Stomach (tissue), 19 donors: ENCODE measurements at places on chromosomes 1 and 21. TPM values are rescaled to one million over a fixed set of nuclear protein-coding genes. Genes with fewer than 3 reads are reported as not detected.

- no peaks in the 10 kb centered on the region for H3K36me3 ChIP-seq
- H3K27me3 ChIP-seq, result no peaks in the 10 kb centered on the region
- DNase-seq, result no peak
Measured at GRCh38 chr1:59444520-59444919, 147.6 kb downstream of the FGGY start.

GRCh38 chr1:47434051-47434842 is 3.6 kb upstream of the FOXD2 start:
- peak overlapping the region; percentile 13 for H3K4me3 ChIP-seq
- no peaks in the 10 kb centered on the region for H3K36me3 ChIP-seq
- no peak overlapping the region for H3K27ac ChIP-seq
- peak; percentile 86 for DNase-seq
- peaks cover 62% of the 10 kb centered on the region for H3K4me1 ChIP-seq

DISP1 gene
- polyA plus RNA-seq, result 2.6 TPM

DNA sequence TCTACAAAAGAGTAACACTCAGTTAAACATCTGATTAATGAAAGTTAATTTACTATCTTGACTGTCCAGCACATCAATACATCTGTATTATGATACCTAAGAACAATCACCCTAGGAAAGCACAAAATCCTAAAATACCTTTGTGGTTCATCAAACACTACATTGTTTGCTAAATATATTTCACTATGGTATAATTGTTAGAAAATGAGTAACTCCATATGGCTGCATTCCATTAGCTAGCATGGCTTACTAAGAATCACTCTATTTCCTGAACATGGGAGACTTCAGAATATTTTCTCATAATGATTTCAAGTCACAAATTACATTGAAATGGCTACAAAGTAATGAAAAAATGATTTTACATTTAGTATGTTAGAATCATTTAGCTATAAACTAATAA is 12.5 kb downstream of the TRMT1L start:
- no peak overlapping the region for H3K27ac ChIP-seq
- no peak for DNase-seq
- no peak overlapping the region for H3K4me3 ChIP-seq
- no peaks in the 10 kb centered on the region for H3K27me3 ChIP-seq
- no peaks in the 10 kb centered on the region for H3K4me1 ChIP-seq
- H3K36me3 ChIP-seq, result peaks cover 86% of the 10 kb centered on the region

ITLN2 gene
- polyA plus RNA-seq, result not detected

TSPEAR gene
- polyA plus RNA-seq, result 0.06 TPM

PPOX gene
- 31.6 TPM for polyA plus RNA-seq

- H3K27ac ChIP-seq, result no peak overlapping the region
- DNase-seq, result peak; percentile 30
- H3K27me3 ChIP-seq, result no peaks in the 10 kb centered on the region
- no peaks in the 10 kb centered on the region for H3K4me1 ChIP-seq
- no peak overlapping the region for H3K4me3 ChIP-seq
Measured at GRCh38 chr1:9573723-9574122, 15.0 kb upstream of the TMEM201 start.

DNA sequence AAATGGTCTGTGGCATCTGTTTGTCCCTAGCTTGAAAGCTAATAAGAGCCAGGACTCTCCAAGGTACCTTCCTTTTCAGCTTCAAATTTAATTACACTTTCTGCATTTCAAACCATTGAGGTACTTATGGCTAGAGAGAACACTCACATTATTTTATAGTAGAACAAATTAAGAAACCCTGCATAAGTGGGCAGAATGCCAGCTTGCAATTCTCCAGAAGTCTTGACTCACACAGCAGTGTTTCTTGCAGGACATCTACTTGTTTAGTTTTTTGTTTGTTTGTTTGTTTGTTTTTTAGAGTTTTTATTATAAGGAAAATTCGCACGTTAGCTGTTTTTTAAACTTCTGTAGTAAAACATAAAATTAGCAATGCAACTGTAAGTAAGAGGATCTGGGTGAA is 397.2 kb downstream of the NEGR1 start:
- H3K4me3 ChIP-seq, result no peak overlapping the region
- DNase-seq, result peak; percentile 21
- no peaks in the 10 kb centered on the region for H3K36me3 ChIP-seq
- peaks cover 19% of the 10 kb centered on the region for H3K4me1 ChIP-seq
- H3K27me3 ChIP-seq, result no peaks in the 10 kb centered on the region

FCRL1 gene
- polyA plus RNA-seq, result not detected

DNA sequence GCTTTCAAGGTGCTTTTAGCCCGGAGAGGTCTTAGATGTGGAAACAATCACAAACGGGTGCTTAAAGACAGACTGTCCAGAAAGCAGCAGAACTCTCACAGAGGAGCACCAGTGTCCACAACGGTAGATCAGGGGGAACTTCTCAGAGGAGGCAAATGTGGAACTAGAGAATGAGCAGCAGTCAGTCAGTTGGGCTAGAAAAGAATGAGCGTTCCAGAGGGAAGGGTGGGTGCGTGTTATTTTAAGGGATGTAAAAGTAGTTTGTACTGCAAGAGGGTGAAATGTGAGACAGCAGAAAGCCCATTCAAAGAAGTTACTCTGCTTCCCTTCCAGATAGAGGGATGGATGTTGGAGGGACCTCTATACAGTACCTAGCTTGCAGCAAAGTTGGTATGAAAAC is 30.9 kb downstream of the RGS5 start:
- H3K4me3 ChIP-seq, result no peak overlapping the region
- no peak for DNase-seq
- no peaks in the 10 kb centered on the region for H3K27me3 ChIP-seq
- peaks cover 60% of the 10 kb centered on the region for H3K4me1 ChIP-seq
- no peak overlapping the region for H3K27ac ChIP-seq

GRCh38 chr1:197393105-197393504 is 125.1 kb downstream of the CRB1 start:
- no peaks in the 10 kb centered on the region for H3K36me3 ChIP-seq
- H3K27me3 ChIP-seq, result no peaks in the 10 kb centered on the region
- no peak overlapping the region for H3K4me3 ChIP-seq
- DNase-seq, result no peak

GRCh38 chr1:199780948-199781670 is 246.4 kb upstream of the NR5A2 start:
- no peaks in the 10 kb centered on the region for H3K36me3 ChIP-seq
- DNase-seq, result no peak
- H3K27ac ChIP-seq, result no peak overlapping the region
- no peaks in the 10 kb centered on the region for H3K4me1 ChIP-seq
- H3K27me3 ChIP-seq, result no peaks in the 10 kb centered on the region
- H3K4me3 ChIP-seq, result no peak overlapping the region

DNA sequence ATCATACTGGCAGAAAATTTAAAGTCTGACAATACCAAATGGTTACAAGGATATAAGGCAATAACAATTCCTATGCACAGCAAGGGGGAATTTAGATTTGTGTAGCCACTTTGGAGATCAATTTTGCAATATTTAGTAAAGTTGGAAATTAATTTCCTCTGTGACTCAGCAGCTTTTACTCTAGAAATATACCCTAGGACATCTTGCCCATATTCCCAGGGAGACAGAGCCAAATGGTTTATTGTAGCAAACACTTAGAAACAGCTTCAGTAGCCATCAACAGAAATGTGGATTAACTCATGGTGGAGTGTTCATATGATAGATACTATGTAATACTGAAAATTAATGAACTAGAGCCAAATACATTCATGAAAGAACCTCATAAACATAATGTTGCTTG is 104.6 kb downstream of the BACH1 start:
- no peak for DNase-seq
- no peaks in the 10 kb centered on the region for H3K27me3 ChIP-seq
- H3K36me3 ChIP-seq, result peaks cover 16% of the 10 kb centered on the region

DNA sequence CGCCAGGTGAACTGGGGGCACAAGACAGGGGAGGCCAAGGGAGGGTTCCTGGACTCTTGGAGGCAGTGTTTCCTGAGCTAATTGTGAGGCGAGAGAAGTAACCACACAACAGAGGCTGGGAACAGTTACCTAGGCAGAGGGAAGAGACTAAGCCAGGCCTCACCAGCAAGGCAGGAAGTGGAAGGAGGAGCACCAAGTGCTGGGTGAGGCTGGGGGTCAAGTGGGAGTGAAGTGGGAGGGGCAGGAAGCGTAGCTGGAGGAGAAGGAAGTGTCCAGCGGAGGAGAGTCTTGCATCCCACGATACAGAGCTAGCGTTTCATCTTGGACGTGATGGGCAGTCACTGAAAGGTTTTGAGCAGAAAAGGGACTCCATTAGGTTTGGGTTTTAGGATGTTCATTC is 48.3 kb upstream of the CAPZB start:
- no peaks in the 10 kb centered on the region for H3K36me3 ChIP-seq
- no peaks in the 10 kb centered on the region for H3K27me3 ChIP-seq
- H3K4me3 ChIP-seq, result no peak overlapping the region
- DNase-seq, result no peak

- H3K4me3 ChIP-seq, result no peak overlapping the region
- no peak for DNase-seq
- H3K36me3 ChIP-seq, result no peaks in the 10 kb centered on the region
Measured at GRCh38 chr1:60088620-60089155, 15.1 kb upstream of the C1orf87 start.

GRCh38 chr1:218705911-218706893 is 361.1 kb downstream of the TGFB2 start:
- H3K4me1 ChIP-seq, result no peaks in the 10 kb centered on the region
- no peak for DNase-seq
- H3K4me3 ChIP-seq, result no peak overlapping the region

CNR2 gene
- polyA plus RNA-seq, result not detected

NMNAT2 gene
- 0.13 TPM for polyA plus RNA-seq

DNA sequence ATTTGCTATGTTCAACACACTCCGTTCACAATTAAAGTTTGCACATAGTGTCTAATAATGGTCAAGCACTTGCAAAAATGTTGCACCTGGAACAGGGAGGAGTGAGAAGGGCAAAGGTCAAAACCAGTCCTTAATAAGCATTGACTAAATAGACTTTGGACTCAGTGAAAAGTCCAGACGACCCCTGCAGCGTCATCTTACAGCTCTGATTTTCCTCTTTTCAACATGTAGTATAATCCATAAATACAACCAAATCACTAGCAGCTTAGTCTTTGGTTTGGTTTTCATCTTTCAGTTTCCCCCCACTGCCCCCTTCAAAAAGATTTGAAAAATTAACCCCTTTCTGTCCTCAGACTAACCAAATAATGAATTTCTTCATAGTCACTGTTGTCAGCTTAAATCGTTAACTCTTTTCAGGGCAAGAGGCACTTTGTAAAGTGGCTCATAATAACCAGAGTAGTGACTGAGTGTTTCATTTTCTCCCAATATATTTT is 290.3 kb downstream of the PTPRC start:
- no peak overlapping the region for H3K27ac ChIP-seq
- H3K4me3 ChIP-seq, result no peak overlapping the region
- H3K27me3 ChIP-seq, result no peaks in the 10 kb centered on the region
- H3K36me3 ChIP-seq, result no peaks in the 10 kb centered on the region

DNA sequence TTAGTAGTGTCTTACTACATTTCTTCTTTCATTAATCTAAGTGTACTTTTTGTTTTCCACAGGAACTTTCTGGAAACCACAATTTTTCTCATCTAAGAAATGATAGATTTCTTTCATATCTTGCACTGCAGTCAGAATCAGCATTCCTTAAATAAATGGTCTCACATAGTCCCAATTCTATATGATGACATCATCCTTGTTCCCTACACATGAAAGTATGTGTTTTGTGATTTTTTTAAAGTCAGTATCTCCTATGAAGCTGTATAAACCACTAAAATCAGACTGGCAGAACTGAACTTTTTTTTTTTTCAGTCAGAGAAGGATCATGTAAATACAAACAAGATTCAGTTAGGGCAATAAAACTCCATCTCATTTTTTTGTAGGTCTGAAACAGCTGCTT is 742.6 kb upstream of the CXADR start:
- no peak overlapping the region for H3K27ac ChIP-seq
- H3K4me1 ChIP-seq, result no peaks in the 10 kb centered on the region
- H3K36me3 ChIP-seq, result no peaks in the 10 kb centered on the region
- H3K27me3 ChIP-seq, result no peaks in the 10 kb centered on the region

DNA sequence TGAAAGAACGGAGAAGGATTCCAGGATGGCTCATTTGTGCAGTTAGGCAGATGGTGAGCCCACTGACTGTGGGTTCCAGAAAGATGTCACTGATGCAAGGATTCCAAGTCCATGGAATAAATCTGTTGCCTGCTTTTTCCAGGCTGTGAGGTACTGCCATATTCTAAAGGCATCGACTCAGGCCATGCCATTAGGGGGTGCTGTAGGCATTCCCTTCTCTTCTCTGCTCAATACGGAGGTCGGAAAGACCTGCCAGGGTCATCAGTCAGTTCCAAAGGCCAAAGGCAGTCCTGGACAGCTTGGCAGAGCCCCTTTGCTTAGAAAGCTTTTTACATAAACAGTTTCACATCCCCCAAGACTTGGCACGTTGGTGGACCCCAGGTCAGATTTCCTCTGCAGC is 31.7 kb upstream of the TMEM125 start:
- DNase-seq, result peak; percentile 82
- no peak overlapping the region for H3K27ac ChIP-seq
- no peak overlapping the region for H3K4me3 ChIP-seq

DNA sequence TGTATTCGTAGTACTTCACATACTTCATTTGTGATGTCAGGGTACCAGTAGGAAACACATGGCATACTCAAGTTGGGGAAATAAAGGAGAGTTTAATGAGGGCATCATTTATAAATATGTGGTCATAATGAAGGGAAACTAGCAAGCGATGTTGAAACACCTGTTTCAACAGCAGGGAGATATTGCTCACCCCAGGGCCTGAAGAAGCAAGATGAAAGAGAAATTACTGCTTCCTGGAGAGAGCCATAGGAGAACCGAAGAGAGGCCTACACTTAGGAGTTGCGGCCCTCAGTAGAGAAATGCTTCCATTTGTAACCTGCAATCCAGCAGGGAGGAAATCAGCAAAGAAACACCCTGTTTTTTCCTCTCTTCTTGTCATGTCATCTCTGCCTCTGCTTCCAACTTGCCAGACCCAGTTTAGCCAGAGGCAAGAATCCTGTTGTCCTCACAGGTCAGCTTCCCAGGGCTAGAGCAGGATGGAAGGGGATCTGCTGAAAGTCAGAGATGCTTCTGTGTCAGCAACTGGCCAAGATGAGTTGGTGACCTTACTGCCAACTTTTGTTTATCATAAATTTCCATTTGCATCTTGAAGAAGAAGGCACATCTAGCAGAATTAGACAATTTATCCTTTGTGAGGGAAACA is 67.6 kb upstream of the TSPAN2 start:
- DNase-seq, result no peak
- no peaks in the 10 kb centered on the region for H3K27me3 ChIP-seq
- H3K27ac ChIP-seq, result no peak overlapping the region
- H3K4me3 ChIP-seq, result no peak overlapping the region
- peaks cover 21% of the 10 kb centered on the region for H3K4me1 ChIP-seq
- H3K36me3 ChIP-seq, result no peaks in the 10 kb centered on the region

KIAA1614 gene
- polyA plus RNA-seq, result 2.2 TPM

GRCh38 chr1:111234258-111234657 is 6.7 kb downstream of the CHI3L2 start:
- DNase-seq, result no peak
- H3K4me1 ChIP-seq, result no peaks in the 10 kb centered on the region
- H3K27ac ChIP-seq, result no peak overlapping the region
- H3K36me3 ChIP-seq, result no peaks in the 10 kb centered on the region

GJA9 gene
- polyA plus RNA-seq, result not detected

NEK2 gene
- 4.6 TPM for polyA plus RNA-seq

- no peaks in the 10 kb centered on the region for H3K27me3 ChIP-seq
- H3K4me3 ChIP-seq, result no peak overlapping the region
- no peak for DNase-seq
- no peaks in the 10 kb centered on the region for H3K36me3 ChIP-seq
- peaks cover 10% of the 10 kb centered on the region for H3K4me1 ChIP-seq
Measured at GRCh38 chr1:51231120-51231519, 5.0 kb upstream of the RNF11 start.

GRCh38 chr1:41655632-41656031 is 171.1 kb upstream of the EDN2 start:
- DNase-seq, result no peak
- peaks cover 2% of the 10 kb centered on the region for H3K4me1 ChIP-seq
- H3K27ac ChIP-seq, result no peak overlapping the region
- H3K4me3 ChIP-seq, result no peak overlapping the region
- H3K36me3 ChIP-seq, result no peaks in the 10 kb centered on the region

TNNT2 gene
- polyA plus RNA-seq, result 6.4 TPM
